ENCODE measurements at places on chromosomes 11 and 22.

DNA sequence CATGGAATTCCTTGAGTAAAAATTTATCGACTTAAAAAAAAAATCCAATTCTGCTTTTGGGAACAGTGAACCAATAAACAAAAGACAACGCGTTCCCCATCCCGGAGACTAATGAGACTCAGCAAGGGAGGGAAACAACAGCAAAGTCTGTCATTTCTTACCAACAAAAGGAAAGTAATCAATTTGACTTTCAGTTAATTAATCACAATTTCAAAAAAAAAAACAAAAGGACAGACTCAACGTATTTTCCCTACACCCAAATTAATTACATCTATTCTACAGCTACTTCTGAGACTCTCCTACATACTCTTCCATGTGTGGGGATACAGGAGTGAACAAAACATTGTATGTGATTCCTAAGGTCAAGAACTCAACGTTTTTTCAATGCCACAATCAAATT lies 1.9 kb downstream of the RDX start:
- DNase-seq: no peak

- no peak for DNase-seq
These were observed 3.6 kb downstream of the CD44 start for GRCh38 chr11:35142481-35143075.

GRCh38 chr11:67640021-67640757 lies 626 bp upstream of the TBX10 start:
- DNase-seq: peak; percentile 75

GRCh38 chr11:15327786-15328231 lies 213.1 kb downstream of the INSC start:
- peak; percentile 5 for DNase-seq

DNA sequence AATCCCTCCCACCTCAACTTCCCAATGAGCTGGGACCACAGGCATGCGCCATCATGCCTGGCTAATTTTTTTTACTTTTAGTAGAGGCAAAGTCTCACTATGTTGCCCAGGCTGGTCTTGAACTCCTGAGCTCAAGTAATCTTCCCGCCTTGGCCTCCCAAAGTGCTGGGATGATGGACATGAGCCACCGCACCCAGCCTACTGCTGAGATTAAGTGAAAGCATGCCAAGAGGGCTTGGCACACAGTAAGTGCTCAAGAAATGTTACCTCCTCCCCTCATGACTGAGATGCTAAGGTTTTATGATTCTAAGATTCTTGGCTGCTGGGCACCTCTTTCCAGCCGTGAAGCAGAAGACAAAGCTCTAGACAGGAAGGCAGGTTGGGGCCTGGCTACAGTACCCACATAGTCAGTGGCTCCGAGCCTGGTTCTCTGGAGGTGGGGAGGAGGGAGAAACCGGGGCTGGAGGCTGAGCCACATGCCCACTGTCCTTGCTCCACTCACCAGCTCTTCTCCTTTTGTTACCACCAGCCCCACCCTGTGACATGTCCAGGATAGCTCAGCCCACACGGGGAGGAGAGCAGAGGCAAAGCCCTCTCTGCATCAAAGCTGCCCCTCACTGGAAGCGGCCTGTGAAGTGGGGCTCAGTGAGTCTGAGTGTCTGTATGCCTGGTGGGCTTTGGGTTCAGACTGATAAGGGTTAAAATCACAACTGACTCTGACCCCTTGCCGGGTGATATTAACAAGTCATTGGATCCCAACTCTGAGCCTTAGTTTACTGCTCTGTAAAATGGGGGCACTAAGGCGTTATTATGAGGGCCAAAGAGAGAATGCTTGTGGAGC lies 12.9 kb downstream of the ARHGEF17 start:
- no peak for DNase-seq

DNA sequence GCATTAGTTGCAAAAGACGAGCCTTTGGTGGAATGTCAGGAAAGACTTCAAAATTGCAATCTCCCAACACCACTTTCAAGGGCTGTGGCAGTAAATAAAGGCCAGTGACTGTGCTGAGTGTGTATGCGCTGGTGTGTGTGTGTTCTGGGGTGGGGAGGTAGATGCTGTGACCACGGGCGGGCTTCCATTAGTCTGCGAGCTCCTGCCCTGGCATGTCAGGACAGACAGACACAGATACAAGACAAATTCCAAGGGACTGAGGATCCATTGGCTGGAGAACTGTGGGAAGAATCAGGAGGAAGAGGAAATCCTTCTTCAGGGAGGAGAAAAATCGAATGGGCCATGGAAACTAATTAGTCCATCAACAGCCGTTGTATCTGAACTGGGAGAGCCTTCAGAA lies 83.6 kb downstream of the FEZ1 start:
- no peak for DNase-seq

DNA sequence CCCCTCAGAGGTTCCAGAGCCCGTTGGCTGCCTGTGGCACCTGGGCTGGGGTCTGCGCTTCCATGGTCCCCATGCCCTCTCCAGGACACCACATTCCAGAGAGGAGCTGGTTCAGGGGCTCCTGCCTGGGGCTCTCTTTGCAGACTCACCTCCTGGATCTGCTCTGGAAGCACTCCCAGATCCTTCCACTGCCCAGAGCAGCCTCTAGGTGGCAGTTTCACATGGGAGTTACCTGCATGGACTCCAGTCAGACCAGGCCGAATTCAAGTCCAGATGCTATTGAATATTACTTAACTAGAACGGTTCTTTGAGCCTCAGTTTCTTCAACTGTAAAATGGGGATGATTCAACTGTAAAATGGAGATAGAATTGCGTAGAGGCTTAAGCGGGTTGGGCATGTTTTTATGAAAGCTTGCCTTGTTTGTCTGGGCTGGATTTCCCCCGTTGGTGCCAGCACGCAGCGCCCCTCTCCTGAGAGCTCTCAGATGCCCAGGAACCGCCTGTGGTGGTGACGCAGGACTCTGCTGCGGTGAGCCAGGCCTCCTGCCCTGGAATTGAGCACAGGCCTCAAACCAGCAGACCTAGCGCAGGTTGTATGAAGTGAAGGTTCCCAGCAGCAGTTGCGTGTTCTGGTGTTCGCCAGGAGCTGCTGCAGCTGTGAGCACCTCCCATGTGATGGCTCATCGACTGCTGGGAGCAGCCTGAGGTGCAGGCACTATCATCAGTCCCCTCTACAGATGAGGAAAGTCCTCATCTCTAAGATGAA lies 44.2 kb downstream of the LMO1 start:
- DNase-seq: peak; percentile 65

DNA sequence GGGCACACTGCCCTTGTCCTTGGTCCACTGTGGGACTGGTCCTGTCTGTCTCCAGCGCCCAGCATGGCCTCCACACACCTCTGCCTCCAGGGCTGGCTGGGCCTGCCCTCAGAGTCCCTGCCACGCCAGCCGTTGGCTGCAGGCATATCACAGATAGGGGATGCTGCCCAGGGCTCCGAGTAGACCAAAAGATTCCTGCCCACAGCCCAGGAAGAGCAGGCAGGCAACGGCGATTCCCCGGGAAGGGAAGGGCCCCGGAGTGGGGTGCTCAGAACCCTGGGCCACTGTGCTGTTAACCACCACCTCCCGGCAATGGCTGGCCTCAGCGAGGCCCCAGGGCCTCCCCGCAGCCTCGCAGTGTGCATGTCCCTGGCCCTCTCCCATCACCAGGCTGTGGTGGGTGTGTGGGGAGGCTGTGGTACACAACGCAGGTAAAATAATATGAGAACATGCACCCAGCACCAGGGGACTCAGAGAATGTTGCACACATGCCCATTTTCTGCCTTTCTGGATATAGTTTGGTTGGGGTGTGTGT lies 2.2 kb downstream of the IFITM5 start:
- DNase-seq: no peak

GRCh38 chr22:40000171-40000570 lies 5.4 kb downstream of the FAM83F start:
- no peak for DNase-seq

GRCh38 chr11:63613517-63614135 lies 607 bp downstream of the PLAAT3 start:
- DNase-seq: peak; percentile 54
